Activated naive CD8-positive, alpha-beta T cell treated with anti-CD3 and anti-CD28 coated beads, Interleukin-2, amount 10 ng/mL, durations not matched to agents 7 days and 5 days (primary cell): ENCODE measurements at places on chromosomes 5 and 9. TPM values are rescaled to one million over a fixed set of nuclear protein-coding genes. Genes with fewer than 3 reads are reported as not detected.

NACC2 gene
- total RNA-seq, result 11.2 TPM

CCL21 gene
- total RNA-seq, result not detected

PPP3R2 gene
- not detected for total RNA-seq

GABRA1 gene
- not detected for total RNA-seq

ECPAS gene
- 67.7 TPM for total RNA-seq

ANKDD1B gene
- total RNA-seq, result 0.26 TPM

CCNI2 gene
- 8.9 TPM for total RNA-seq

CDH10 gene
- not detected for total RNA-seq

PCDHB8 gene
- total RNA-seq, result not detected

DNA sequence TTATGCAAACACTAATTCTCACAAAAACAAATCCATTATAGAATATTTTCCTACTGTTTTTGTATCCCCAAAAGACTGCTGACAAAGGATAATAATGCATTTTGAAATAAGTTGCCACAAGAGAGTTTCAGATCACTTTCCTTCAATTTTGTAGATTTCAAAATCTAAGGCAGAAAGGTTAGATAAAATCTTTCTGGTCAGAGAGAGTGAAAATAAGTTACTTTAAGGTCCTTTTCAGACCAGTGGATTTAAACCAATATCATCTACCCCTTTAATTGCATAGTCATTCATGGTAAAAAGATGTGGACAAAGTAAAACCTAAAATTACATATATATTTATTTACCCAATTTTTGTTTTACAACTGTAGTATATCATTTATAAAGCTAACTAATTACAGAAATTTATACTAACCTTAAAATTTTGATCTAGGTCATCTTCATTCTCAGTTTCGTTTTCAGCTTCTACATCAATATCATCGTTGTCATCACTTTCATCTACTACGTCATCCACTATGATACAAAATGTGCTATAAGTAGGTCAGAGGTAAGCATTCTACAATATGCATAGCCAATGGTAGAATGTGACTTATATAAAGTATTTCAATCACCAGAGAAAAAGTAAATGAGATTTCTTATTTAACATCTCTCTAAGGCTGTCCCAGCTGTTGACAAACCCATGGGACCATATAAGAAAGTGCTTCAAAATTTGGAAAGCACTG is 95.7 kb downstream of the AGTPBP1 start:
- DNase-seq, result no peak

GRCh38 chr5:10485142-10485795 is 43.6 kb downstream of the ROPN1L start:
- no peak for DNase-seq

GRCh38 chr9:94888775-94889174 is 162.3 kb downstream of the AOPEP start:
- DNase-seq, result no peak

- no peak for DNase-seq
These were observed 25.2 kb downstream of the GALNT10 start for GRCh38 chr5:154215571-154216325.

GRCh38 chr9:35687972-35688557 is 1.7 kb downstream of the TPM2 start:
- DNase-seq, result no peak

DNA sequence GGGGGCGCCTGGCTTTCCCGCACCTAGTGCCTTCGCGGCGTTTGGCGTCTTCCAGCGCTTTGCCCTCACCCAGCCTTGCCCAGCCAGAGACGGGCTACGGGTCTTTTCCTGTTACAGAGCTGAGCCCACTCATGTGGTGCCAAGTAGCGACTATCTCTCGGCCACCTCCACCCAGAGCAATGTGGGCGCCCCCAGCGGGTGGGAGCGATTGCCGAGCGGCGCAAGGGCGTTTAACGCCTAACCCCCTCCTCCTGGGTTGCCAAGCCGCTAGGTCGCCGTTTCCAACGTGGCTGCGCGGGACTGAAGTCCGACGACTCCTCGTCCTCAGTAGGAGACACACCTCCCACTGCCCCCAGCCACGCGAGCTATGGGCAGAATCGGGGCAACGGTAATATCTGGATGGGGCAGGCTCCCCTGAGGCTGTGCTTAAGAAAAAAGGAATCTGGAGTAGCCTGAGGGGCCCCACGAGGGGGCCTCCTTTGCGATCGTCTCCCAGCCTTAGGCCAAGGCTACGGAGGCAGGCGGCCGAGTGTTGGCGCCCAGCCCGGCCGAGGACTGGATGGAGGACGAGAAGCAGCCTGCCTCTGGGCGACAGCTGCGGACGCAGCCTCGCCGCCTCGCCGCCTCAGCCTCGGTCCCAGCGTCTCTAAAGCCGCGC is 5.8 kb downstream of the TLX3 start:
- DNase-seq, result no peak

DNA sequence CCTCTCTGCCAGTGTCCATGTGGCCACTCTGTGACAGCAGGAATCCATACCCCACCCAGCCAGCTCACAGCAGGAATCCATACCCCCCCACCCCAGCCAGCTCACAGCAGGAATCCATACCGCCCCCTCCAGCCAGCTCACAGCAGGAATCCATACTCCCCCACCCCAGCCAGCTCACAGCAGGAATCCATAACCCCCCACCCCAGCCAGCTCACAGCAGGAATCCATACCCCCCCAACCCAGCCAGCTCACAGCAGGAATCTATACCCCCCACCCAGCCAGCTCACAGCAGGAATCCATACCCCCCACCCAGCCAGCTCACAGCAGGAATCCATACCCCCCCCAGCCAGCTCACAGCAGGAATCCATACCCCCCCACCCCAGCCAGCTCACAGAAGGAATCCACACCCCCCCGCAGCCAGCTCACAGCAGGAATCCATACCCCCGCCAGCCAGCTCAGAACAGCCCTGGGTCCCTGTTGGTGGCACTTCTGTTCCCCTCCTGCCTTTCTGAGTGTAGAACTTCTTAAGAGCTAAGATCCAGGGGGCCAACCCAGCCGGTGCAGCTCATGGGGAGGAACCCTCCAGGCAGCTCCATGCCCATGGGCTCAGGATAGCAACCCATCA is 8.4 kb upstream of the RXRA start:
- DNase-seq, result no peak

- no peak for DNase-seq
These were observed 32.0 kb upstream of the TMED7 start for GRCh38 chr5:115657881-115658233.

- peak; percentile 21 for DNase-seq
These were observed at the start of gene CTNND2 for GRCh38 chr5:11904265-11904906. Gene CTNND2 (minus strand): TSS chr5:11904446. CDS start chr5:11903853, 593 bp downstream.

- DNase-seq, result no peak
These were observed 284.1 kb downstream of the HCN1 start for GRCh38 chr5:45411971-45412612.

DNA sequence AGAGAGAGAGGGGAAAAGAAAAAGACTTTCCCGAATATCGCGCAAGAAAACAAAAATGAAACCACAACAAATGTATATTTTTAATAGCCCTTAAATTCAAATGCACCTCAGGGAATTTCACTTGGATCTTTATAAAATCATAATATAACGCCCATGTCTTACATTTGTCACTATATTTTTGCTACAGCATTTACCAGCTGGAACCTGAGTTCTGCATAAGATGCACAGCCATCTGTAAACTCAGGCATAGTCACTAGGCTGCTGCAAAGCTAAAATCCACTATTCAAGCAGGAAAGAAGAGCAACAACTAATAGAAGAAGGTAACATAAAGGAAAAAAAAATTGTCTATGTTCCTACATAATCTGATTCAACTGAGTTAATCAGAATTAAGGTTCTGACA is 30.6 kb upstream of the SLCO6A1 start:
- no peak for DNase-seq

DNA sequence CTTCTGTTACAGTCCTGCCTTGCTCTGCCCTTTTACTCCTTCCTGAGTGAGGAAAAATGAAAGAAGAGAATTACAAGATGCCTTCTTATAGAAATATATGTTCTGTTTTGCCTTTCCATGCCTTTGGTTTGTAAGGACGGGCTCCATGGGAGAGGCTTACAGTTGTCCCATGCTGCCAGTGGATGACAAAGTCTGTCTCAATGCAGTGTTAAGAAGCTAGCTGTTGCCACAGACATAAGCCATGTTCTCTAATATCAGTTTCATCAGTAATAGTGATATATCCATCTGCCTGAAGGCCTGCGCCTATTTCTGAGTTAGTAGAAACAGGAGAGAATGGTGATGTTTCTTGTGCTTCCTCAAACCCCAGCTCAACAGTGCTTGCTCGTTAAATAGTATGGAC is 27.8 kb downstream of the C5orf22 start:
- DNase-seq, result no peak

GRCh38 chr5:142685418-142686209 is at the start of gene FGF1:
Gene FGF1 (minus strand): TSS chr5:142686090. CDS start chr5:142614127, 71,963 bp downstream.
- DNase-seq, result no peak

- no peak for DNase-seq
These were observed 1570.0 kb upstream of the NUDT12 start for GRCh38 chr5:105132581-105132980.

DNA sequence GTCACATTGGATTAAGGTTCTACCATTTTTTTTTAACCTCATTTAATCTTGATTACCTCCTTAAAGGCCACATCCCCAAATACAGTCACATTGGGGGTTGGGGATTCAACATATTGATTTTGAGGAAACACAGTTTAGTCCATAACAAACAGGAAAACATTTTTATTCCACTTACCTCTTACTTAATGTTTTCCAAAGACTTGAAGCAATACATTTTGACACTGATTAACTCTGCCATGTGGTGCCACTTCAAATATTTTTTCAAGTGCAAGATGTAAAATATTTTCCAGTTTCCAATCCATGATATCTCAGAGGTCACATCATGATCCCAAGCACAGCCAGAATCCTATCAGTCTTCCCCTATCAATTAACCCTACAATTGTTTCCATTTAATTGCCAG is 548.0 kb downstream of the CSNK1G3 start:
- DNase-seq, result no peak

DNA sequence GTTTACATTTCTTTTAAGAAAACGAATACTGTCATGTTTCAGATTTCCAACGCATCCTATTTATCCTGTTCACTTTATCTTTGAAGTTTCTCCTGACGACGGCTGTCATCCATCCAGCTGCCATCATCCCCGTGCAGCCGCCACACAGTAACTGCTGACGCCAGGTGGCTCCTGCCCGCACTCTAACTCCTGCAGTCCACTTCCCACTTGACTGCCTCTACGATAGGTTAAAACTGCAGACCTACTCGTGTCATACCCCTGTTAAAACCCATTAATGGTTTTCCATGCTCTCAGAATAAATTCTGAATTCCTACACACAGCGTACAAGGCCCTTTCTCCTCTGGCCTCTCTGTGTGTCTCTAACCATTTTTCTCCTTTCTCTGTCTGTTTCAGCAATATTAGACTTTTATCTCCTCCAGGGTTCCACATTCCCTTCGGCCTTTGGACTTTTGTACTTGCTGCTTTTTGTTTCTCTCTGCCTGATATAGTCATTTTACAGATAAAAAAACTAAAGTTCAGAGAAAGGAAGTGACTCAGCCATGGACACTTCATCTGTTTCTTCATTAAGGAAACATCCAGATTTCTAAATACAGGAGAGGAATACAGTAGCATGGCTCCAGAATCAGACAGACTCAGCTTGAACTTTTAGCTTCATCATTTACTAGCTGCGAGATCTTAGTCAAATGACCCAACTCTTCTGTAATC is 84.9 kb downstream of the ADAMTS12 start:
- DNase-seq, result no peak

DNA sequence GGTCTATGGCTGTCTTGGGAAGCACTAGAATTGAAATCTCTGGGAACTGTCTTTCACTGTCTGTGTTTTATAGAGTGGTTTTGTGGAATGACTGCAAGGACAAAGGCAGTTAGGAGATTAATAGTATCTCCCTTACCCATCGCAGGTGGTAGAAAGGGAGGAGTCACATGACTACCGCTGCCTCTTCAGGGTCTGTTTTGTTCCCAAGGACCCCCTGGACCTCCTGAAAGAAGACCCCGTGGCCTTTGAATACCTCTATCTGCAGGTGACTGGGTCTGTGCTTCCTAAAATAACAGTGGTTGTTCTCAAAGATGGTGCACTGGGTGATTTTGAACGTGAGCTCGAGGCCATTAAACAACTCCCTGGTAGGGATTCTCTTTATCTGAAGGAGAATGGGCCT is 22.8 kb upstream of the TRMT10B start:
- DNase-seq, result no peak

DNA sequence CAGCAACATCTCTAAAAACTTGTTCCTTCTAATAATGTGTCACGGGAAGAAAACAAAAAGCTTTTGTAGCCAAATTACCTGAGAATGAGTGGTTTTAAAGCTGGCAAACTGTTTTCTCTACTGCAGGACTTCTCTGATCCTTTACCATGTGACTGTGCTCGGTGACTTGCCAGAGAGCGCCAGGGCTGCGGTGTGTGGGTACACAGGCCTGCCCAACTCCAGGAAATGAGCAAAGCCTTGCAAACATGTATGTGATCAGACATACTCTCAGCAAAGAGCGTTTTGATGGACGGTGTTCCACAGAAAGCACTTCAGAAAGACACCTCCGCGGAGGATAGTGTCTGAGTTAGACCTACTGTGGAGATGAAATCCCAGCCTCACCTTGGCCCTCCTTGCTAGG is 157.3 kb downstream of the SPOCK1 start:
- no peak for DNase-seq

- no peak for DNase-seq
These were observed 462.7 kb upstream of the CD180 start for GRCh38 chr5:67659288-67659687.

DNA sequence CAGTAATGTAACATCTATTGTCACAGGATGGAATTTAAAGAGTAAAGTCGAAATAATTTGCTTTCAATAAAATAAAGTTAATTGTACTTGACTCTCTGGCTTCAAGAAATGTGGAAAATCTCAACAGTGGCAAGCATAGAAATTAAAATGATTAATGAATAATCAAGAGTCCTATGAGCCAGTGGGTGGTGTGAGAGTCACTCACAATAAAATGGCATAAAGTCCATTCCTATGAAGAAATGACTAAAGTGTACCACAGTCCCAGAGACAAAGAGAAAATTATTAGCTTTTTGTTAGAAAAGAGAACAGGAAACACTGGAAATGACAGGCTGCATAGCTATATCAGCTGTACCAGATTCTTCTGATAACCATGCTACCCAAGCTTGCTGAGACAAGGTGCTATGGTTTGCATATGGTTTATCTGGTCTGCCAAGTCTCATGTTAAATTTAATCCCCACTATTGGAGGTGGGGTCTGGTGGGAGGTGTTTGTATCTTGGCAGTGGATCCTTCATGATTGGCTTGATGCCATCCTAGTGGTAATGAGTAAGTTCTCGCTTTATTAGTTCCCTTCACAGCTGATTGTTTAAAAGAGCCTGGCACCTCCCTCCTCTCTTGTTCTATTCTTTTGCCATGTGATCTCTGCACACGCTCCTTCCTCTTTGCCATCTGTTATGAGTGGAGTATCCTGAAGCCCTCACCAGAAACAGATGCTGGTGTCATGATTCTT is 647.7 kb upstream of the ITGA1 start:
- no peak for DNase-seq
